Fibroblast of the conjunctiva (primary cell): ENCODE measurements at places on chromosomes 7 and 10.

DNA sequence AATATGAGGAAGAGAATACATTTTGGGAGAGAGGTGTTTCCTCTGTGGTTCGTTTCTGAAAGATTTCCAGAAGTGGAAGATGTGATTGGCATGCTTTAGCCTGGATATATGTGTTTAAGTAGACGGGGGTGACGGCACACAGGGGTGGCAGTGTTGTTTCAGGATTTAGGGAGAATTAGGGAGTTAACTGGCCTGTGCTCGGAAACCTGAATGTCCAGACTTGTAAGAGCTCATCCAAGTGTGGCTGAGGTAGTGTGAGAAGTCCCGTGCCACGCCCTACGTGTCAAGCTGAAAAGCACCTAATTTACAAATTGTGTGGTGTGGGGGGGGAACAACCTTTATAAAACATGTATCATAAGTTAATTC lies 1.1 kb downstream of the RALA start:
- DNase-seq = peak; percentile 43

DNA sequence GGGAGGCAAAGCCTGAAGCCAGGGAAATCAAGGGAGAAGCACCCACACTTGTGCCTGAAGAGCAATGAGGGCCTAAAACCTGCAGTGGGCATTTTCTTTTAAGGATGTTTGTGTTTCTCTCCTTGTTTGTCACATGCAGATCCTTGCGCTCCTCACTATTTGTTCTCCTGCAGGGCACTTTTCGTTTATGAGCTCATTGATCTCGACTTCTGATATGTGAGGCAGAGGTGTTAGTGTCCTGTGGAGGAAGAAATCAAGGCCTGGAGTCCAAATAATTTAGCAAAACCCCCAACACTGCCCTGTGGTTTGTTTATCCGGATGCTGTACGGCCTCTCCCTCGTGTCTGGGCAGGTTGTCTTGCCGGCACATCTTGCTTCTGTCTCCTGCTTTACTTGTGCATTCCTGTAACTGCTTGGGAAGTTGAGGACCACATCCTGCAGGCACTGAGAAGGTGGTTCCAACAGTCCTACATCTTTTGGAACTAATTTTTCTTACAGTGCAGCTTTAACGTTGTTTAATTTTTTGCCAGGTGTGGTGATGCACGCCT lies 13.7 kb downstream of the UBE3C start:
- no peak for DNase-seq

- no peak for DNase-seq
Measured at GRCh38 chr10:109926061-109926745, 2.9 kb upstream of the XPNPEP1 start.

GRCh38 chr7:69620063-69620462 lies 21.8 kb downstream of the AUTS2 start:
- no peak for DNase-seq

GRCh38 chr7:12685550-12685949 lies 1.9 kb upstream of the ARL4A start:
- peak; percentile 27 for DNase-seq

DNA sequence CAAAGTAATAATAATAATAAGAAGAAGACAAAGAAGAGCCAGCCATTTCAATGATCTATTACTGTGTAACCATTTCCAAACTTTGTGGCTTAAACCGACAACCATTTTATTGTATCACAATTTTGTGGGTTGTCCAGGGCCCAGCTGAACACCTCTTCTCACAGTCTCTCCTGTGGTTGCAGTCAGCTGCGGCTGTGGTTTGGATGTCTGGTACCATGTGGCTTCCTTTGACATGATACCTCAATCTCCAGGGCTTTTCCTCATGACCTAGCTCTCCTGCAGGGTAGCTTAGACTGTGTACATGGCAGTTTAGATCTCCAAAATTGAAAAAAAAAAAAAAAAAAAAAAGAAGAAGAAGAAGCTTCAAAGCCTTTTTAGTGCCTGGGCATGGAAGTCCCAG lies 72.6 kb upstream of the NFKB2 start:
- DNase-seq = no peak

DNA sequence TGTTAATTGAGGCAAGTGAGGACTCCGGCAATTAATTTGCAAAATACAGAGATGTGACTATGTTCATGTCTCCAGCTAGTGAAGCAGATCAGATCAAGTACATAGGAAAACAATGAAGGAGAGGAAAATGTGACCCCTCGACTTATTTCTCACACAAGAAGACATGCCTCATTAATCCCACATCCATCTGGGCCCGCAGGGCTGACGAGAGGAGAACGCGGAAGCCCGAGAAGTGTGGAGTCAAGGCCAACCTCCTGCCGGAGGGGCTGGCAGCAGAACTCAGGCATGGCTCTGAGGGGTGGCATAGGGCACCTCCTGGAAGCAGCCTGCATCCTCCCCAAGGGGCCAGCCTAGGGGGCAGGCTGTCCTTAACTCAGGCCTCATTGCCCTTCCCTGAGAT lies 54.4 kb downstream of the ZNF503 start:
- DNase-seq = no peak

- DNase-seq = no peak
Measured at GRCh38 chr10:131857156-131858117, 43.4 kb upstream of the PPP2R2D start.

GRCh38 chr10:77180794-77181193 lies 456.8 kb downstream of the KCNMA1 start:
- no peak for DNase-seq

DNA sequence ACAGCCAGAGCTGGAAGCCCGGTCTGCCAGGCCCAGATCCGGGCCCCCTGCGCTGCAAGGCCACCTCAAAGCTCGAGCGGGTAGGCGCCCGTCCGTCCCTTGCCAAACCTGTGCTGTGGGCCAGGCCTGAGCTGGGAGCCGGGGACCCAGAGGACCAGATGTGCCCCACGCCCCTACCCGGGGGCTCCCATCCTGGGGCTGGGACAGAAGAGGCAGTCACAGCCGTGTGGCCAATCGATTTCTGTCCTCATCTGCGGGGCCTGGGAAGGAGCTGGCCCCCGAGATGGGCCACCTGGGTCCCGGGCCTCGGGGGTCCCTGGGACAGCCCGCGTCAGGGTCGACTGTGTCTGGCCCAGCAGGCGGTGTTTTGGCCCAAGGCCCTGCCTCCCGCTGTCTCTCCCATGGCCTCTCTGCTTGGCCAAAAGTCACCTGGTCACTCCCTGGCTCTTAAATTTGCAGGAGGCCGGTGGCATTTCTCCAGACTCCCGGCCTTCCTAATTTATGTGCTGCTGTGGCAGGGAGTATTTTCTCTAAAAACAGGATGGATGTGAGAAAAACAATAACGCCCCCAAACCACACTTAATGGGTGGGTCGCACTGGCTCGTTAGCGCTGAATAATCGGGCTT lies 63.8 kb downstream of the UNCX start:
- no peak for DNase-seq

GRCh38 chr10:8137726-8138125 lies 83.2 kb downstream of the GATA3 start:
- DNase-seq = no peak
